IPS DF 6.9 (cell line): ENCODE measurements at places on chromosomes 3 and 15.

GRCh38 chr15:63287109-63287508 is 9.7 kb downstream of the APH1B start:
- DNase-seq = no peak
- H3K36me3 ChIP-seq = no peaks in the 10 kb centered on the region
- no peaks in the 10 kb centered on the region for H3K27me3 ChIP-seq

DNA sequence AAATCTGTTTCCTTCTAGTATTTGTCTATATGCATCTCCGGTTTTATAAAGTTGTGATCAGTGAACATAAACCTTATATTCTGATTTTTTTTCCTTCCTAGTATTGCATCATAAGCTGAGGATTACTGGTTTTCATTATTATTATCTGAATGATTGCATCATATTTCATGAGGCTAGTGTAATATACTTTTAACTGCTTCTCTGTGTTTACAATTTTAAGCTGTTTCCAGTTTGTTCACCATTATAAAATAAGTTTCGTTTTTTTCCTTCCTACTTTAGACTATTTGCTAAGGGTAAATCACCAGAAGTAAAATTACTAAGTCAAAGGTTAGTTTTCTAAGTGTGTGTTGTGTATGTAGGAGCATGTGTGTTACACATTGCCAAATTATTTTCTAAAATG is 20.2 kb downstream of the SEMA6D start:
- peaks cover 3% of the 10 kb centered on the region; the same call in 1 of the 2 replicates for H3K4me1 ChIP-seq
- no peak for DNase-seq
- H3K27ac ChIP-seq = no peak overlapping the region
- no peaks in the 10 kb centered on the region for H3K27me3 ChIP-seq
- no peak overlapping the region for H3K4me3 ChIP-seq
- no peaks in the 10 kb centered on the region for H3K36me3 ChIP-seq

- no peaks in the 10 kb centered on the region for H3K36me3 ChIP-seq
- DNase-seq = no peak
- no peak overlapping the region for H3K27ac ChIP-seq
- H3K4me3 ChIP-seq = no peak overlapping the region
- H3K27me3 ChIP-seq = no peaks in the 10 kb centered on the region; the same call in 1 of the 2 replicates
- H3K4me1 ChIP-seq = no peaks in the 10 kb centered on the region
These were observed 165.5 kb downstream of the NECTIN3 start for GRCh38 chr3:111236836-111237713.

DNA sequence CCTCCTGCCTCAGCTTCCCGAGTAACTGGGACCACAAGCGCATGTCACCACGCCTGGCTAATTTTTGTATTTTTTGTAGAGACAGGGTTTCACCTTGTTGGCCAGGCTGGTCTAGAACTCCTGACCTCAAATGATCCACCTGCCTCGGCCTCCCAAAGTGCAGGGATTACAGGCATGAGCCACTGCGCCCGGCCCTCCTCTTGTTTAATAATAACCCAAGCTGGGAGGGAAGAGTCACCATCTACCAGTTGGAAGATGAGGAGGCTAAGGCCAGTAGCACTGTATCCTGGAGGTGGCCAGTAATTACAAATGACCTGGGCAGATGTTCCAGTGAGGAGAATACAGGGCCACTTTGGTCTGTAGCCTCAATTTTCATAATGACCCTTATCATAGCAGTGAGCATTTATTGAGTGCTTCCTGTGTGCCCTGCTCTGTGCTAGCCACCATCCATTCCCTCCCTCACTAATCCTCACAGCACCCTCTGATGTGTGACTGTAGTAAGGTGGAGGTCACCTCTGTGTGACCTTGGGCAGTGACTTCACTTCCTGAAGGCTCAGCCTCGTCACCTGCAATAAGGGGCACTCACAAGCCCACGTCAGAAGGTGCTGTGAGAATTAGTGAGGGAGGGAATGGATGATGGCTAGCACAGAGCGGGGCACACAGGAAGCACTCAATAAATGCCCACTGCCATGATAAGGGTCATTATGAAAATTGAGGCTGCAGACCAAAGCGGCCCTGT is 64.2 kb downstream of the ABTB1 start:
- peaks cover 3% of the 10 kb centered on the region; the same call in 1 of the 2 replicates for H3K4me1 ChIP-seq
- H3K27ac ChIP-seq = no peak overlapping the region
- no peak overlapping the region for H3K4me3 ChIP-seq
- no peaks in the 10 kb centered on the region for H3K27me3 ChIP-seq

GRCh38 chr3:45043728-45044299 is 17.7 kb downstream of the CLEC3B start:
- H3K27me3 ChIP-seq = no peaks in the 10 kb centered on the region
- no peaks in the 10 kb centered on the region for H3K4me1 ChIP-seq
- no peak for DNase-seq
- no peak overlapping the region for H3K4me3 ChIP-seq

DNA sequence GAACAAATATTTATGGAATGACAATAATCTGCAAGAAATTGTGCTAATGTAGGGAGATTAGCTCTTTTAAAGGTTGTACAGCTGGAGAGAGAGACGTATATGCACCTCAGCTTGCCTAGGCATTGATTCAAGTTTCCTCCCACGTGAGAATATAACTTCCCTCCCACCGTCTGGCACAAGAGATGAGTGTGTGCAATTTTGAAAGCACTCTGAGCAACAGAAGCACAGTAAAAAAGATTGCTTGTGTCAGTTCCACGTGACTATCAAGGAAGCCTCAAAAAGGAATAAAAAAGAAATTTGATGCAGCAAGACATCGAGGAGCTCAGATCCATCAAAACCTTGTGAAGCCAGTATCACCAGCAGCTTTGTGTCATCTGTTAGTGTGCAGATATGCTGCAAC is 435.3 kb downstream of the TUSC7 start:
- H3K4me3 ChIP-seq = no peak overlapping the region
- H3K27ac ChIP-seq = no peak overlapping the region
